ELR (cell line): ENCODE measurements at places on chromosomes 16 and 17.

DNA sequence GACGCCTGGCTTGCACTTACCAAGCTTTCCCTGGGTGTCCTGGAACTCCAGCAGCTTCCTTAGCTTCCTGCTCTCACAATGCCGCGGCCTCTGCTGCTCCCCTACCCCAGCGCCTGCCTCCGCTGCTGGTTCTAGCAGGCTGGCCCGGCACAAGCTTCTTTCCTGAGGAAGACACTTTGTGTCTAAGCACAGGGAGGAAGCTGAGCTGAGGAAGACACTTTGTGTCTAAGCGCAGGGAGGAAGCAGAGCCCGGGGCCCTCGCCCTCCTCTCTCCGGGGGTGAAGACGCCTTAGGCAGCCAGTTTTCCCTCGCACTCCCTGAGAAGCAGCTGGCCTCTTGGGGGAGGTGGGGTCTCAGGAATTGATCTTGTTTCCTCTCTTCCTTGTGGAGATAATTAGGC lies 64.9 kb downstream of the PLD6 start:
- no peak for DNase-seq

DNA sequence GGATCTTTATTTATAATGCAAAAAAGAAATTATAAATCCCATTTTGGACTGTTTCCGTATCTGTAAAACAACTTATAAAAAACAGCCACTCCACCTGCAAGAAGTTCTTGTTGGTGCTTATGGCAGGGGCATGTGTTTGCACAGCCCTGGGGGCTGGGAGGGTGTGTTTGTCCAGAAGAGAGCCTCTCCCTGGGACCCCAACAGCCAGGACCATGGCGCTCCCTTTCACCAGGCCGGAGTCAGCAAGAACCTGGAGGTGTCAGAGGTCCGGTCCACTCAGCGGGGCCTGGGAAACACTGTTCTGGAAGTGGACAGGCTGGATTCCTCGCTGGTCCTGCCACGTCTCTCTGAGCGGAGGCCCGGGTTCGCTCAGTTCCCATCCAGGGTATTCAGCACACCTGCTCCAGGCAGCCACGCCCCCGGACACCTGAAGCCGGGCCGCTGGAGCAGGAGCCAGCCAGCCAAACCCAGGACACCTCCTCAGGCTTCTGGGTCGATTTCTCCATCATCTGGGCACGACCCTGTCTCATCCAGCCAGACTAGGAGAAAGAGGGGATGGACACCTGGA lies 18.9 kb upstream of the GINS2 start:
- no peak for DNase-seq

- peak; percentile 53 for DNase-seq
Observed at GRCh38 chr17:67500261-67500660, 123.2 kb downstream of the PITPNC1 start.

GRCh38 chr16:85132456-85133289 lies 20.4 kb upstream of the CIBAR2 start:
- peak; percentile 45 for DNase-seq

GRCh38 chr16:57305159-57305811 lies 20.8 kb upstream of the PLLP start:
- no peak for DNase-seq

DNA sequence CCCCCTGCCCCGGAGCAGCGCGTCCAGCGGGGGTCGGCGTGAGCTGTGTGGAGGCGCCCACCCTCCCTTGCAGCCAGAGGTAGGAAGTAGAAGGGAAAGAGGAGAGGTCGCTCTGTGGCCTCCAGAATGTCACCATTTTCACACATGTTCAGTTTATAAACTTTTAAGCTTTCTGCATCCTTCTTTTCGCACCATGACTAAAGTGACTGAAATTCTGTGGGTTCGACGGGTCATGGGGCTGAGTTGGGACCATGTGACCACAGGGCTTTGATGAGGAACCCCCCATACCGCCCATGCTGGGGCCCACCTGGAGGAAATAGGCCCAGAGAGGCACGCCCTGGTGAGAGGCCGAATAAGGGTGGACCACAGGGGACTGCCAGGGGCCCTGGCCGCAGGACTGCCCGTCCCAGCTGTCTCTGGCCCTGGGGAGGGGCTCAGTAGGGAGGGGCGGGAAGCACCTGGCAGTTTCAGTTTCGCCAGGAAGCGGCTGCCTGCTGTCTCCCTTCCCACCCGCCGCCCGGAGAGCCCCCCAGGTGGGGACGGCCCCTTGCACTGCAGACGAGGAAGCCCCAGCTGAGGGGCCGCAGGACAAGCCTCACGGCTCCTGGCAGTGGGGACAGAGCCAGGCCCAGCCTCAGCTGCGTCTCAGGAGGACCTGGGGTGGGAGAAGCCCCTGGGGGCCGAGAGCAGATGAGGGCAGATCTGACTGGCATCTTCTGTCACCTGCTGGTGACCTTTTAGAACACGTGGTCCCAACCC lies 9.0 kb downstream of the CBFA2T3 start:
- no peak for DNase-seq

- DNase-seq, result no peak
Observed at GRCh38 chr17:49370971-49371834, 9.2 kb upstream of the ZNF652 start.

DNA sequence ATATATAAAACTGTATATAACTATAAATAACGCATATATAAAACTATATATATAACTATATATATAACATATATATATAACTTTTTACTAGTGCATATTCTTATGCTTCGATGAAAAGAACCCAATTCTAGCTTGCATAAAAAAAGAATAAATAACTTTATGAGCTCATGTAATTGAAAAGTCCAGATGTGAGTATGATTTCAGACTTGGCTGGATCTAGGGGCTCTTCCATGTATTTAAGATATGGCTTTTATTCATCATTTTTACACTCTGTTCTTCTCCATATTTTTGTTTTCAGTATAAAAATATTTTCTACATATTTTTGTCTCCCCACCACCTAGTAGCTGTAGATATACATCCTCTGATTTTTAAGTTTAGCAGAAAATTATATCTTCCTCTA lies 417.5 kb downstream of the CDH11 start:
- no peak for DNase-seq

GRCh38 chr17:73118951-73119391 lies 26.5 kb upstream of the SLC39A11 start:
- no peak for DNase-seq

GRCh38 chr16:87207509-87207908 lies 109.7 kb downstream of the C16orf95 start:
- DNase-seq, result peak; percentile 79

DNA sequence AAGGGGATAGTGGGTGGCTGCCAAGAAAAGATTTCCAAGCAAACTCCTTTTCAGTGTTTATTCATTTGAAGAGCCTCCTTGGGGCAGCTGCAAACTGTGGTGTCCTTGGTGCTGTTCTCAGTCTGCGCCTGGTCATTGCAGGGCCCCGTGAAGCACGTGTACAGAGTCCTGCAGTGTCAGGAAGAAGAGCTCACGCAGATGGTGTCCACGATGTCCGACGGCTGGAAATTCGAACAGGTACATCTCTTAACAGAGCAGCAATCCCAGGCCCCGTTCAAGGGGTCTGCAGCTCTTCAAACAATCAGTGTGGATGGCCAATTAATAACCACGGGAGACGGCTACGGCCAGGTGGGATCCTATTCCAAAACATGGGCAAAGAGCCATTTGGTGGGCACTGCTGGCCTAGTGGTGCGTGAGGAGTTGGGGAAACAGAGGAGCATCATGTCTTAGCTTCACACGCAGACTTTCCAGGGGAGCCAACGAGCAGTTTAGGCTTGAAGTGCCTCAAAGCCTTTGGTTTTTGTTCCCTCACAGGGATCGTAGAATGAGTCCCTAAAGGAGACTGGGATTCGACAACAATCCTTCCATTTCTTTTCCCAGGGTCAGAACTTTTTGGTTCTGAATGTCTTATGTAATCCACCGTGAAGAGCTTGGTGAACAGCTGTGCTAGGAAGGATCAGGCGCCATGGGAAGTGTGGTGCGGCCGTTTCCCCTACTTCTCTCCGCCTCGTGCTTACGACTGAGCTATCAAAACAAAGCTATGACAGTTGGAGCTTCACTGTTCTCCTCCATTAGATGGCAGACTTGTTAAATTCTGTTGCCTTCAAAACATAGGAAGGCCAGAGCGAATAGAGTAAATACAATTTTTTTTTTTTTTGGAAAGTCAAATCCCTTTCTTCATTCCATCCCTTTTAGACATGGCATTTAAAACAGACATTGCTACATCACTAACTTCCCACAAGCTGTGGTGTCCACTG lies 12.6 kb downstream of the KCTD2 start:
- peak; percentile 60 for DNase-seq

GRCh38 chr16:4924593-4925292 lies 12.2 kb downstream of the PPL start:
- no peak for DNase-seq

GRCh38 chr16:1706386-1707192 lies 594 bp downstream of the MAPK8IP3 start:
- DNase-seq, result peak; percentile 55

DNA sequence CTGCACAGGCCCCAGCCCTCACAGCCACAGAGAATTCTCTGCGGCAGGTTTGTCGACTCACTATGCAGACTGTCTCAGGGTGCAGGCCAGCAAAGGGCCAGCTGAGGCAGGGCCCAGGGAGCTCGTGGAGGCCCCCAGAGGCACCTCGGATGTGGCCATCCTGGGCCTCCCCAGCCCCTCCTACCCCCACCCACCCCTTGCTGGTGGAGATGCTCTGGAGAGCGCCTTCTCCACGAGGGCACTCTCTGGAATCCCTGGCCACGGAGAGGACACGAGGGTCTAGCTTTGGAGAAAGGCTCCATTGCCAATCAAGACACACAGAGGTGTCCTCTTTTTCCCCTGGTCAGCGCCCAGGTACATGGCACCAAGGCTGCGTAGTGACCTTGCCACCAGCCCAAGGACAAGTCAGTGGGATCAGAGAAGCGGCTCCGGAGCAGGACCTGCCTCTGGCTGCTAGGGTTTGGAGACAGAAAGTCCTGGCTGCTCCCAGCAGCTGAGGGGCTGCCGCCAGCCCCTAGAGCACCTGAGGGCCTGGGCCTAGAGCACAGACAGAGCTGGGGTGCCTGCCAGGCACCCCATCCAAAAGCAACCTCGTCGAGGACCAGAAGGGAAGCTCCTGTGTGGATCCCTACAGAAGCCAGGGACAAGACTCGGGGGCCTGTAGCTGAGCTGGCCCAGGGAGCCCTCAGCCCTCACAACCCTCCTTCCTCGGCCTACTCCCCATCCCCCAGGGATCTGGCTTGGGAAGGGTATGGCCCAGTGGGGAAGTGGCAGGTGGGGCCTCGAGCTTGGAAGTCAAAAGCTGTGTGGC lies 18.7 kb downstream of the ARL2BP start:
- no peak for DNase-seq

- no peak for DNase-seq
Observed at GRCh38 chr16:8853150-8853549, 15.7 kb downstream of the CARHSP1 start.

- no peak for DNase-seq
Observed at GRCh38 chr16:67676516-67676915, 9.9 kb downstream of the C16orf86 start.

DNA sequence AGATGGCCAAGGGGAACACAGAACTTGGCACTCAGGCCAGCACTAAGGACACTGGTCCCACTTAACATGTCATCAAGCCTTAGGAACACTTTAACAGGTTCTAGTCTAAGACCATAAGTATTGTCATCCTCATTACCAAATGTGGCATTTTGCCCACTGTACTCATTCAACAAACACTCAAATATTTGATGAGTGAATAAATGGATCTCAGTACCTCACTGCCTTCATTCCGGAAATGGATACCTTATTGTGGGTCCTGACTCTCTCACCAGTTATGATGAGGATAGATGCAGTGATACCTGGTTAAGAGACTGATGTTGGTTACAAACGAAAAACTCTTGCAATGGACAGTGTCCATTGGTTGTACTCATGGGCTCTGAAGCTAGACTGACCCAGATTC lies 455.2 kb upstream of the DYNLRB2 start:
- DNase-seq, result peak; percentile 11

DNA sequence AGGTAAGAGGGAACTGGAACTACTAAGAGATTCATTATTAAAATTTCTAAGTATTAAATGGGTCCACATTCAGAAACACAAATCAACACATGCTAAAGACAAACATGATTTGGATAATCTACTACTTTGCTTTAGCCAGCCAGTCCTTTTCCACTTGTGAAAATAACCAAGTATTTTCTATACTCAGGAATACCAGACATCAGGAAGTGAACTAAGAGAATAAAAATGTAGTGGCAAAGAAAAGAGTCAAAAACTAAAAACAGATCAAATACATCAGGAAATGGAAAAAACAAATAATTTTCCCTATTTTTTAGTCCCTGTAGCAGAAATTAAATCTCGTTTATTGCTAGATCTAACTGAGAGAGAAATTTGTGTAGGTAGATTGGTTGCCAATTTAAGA lies 78.0 kb downstream of the MYO1D start:
- DNase-seq, result no peak

DNA sequence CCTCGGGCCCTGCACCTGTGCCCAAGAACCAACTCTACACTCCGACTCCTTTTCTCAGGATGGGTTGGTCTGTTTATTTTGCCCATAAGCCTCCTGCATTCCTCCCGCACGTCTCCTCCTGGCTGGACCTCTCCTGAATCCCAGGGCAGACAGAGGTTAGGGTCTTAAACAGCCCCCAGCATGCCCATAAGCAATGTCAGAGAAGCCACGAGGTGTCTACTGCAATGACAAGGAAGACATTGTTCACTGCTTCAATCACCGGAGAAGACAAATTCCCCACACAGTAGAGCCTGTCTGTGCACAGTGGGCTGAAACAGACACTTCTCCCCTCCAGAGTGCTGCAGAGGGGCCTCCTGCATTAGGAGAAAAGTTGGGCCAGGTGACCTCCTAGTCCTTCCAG lies 230.6 kb upstream of the RPL38 start:
- no peak for DNase-seq

- peak; percentile 97 for DNase-seq
Observed at GRCh38 chr16:67857547-67858233, 10.2 kb upstream of the CENPT start.

DNA sequence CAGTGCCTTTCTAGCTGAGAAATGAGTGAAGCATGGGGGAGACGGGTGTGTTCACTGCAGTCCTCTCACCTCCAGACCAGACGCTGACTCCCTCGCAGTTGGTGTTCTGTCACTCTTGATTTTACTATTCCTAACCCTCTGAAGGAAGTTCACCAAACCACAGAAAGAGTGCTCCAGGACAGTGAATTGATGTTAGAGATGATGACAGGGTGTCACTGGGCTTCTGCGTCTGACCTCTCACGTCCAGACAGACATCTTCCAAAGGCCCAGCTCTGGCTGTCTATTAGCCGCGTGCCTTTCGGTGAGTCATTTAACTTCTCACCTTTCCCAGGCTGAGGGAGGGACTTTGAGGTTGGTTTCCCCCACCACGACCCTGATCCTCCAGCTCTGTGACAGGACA lies 8.2 kb downstream of the CRAMP1 start:
- DNase-seq, result no peak

- DNase-seq, result no peak
Observed at GRCh38 chr16:1315081-1316032, 5.9 kb downstream of the UBE2I start.

DNA sequence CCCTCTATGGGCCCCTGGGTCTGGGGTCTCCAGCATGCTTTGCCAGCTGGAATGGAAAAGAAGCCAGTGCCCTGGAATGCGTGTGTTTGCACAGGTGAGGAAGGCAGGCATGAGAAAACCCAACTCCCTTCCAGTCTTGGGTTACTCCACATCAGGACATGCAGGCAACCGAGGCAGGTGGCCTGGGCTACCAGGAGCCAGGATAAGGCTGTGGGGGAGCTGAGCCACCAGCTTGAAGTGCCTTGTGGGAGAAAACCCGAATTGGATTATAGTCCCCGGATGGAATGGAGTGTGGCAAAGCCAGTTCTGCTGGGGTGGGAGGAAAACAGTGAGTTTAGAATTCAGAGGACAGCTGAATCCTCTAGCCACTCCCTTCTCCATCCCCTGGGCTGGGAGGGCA lies 7.2 kb downstream of the SRCIN1 start:
- DNase-seq, result peak; percentile 79

GRCh38 chr17:71023249-71024030 lies 854.1 kb downstream of the KCNJ2 start:
- peak; percentile 5 for DNase-seq
